ENCODE measurements at places on chromosomes 5 and 9.
A peak's percentile ranks its signal among the peaks of the same experiment; 100 is the strongest.

- DNase-seq: no peak
Measured at GRCh38 chr5:6096101-6096500, 282.2 kb downstream of the MED10 start.

DNA sequence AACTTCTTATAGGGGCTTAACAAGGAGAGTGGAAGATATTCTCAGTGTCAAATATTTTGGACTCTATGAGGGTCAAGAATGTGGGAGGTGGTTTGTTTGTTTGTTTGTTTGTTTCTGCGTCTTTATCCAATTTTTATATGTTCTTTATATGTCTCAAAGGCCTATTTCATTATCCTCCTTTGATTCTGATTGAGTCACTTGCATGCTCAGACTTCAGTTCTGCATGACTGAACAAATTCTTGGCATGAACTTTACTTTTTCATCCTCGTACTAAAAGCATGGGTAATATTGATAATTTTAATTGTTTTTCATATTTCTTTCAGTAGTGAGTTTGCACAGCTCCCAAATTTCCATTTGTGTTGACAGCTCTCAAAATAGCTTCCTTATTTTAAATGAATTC, 19.2 kb upstream of the ERBIN start:
- no peak for DNase-seq

DNA sequence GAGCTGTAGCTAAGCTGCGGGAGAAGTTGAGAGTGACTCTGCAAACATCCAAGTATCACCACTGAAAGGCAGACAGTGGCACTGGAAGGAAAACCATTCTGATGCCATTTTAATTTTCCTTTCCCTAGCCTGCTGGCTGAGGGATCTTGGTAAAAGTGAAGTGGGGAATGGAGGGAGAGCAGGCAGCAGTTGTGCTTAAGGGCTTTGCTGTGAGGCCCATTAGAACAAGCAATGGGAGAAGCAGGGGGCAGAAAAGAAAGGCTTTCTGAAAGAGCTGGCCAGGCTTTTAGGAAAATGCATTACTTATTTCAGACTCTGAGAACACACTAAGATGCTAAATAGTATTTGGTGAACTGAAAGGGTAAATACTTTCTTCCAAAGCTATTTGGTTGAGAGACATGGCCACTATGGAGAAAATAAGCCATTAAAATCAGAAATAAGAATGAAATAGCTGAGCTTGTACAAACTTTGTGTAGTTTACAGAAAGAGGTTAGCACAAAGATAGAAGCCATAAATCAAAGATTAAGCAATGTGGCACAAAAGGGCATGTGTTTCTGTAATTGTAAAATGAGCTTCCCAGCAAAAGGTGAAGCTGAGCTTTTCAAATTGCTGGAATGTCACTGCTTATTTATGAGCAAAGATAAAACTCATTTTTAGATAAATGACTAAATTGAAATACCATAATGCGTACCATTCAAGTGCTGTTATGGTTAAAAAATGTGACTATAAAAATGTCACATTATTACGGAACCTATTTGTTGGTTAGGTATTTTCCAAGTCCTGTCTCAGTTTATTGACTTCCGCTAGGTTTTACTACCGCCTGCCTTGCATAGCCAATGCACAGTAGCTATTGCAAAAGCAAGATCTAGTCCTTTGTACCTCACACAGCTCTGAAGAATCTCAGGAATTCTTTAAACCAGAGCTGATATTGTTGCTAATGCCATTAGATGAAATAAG, 20.8 kb downstream of the SNCAIP start:
- DNase-seq: no peak

- DNase-seq: no peak
Measured at GRCh38 chr5:84292788-84293653, 91.7 kb downstream of the EDIL3 start.

DNA sequence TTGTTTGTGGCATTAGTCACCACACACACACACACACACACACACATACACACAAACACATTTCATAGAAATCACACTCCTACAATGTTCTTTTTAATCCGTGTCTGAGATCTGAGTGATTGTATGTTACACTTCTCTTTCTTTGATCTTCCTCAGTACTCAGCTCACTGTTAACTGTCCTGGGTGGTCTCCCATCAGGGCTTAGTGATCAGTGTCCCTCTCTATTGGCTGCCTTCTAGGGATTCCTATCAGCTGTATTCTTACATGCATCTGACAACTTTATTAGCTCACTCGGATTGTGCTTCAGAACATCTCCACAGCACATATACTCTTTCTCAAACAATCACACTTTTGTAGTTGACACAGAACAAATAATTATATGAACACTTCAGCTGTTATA, 170.2 kb upstream of the POU5F2 start:
- DNase-seq: no peak

GRCh38 chr5:60959156-60959555, 14.2 kb downstream of the NDUFAF2 start:
- DNase-seq: no peak

DNA sequence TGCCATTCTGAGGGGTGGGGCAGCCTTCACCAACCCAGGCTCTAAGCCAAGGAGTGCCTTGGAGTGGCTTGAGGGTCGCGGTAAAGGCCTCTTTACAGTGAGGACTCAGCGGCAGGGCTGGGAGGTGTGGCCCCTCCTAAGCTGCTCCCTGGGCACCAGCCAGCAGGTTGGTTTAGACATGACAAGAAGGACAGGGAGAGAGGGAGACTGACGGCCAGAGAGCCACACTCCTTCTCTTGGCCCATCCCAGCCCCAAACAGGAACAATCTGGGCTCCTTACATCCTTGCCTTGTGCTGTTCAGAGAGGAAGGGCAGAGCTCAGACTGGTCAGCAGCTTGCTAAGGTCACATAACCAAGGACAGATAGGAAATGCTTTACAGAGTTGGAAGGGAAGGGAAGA, 94.5 kb downstream of the LMX1B start:
- DNase-seq: no peak

DNA sequence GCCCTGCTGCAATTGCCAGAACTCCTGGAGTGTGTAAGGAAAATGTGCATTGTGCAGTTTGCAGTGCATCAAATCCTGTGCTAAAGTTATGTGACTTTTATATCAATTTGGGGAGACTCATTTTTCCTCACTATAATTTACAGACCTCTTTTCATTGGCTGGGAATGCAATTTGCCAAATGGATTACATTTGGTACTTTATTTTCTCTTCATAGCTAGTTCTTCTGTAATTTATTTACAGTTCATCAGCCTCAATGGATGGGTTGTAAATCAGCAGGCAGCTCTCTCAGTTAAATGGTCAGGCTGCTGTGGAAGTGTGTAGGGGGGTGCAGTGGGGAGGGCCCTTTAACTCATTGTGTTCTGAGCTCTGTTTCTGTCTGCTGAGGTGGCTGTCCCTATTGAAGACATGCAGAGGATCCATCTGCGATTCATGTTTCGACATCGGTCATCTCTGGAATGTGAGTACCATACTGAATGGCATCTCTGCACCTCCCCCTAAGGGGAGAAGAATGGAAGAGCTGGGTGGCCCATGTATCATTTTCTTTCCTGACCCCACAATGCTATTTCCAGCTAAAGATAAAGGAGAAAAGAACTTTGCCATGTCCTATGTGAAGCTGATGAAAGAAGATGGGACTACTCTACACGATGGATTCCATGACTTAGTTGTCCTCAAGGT, 74.6 kb downstream of the DOCK2 start:
- no peak for DNase-seq

- DNase-seq: peak; percentile 15
Measured at GRCh38 chr9:115524453-115525059, 406.6 kb upstream of the TNC start.

- DNase-seq: no peak
Measured at GRCh38 chr5:142433526-142434321, 108.9 kb upstream of the SPRY4 start.

DNA sequence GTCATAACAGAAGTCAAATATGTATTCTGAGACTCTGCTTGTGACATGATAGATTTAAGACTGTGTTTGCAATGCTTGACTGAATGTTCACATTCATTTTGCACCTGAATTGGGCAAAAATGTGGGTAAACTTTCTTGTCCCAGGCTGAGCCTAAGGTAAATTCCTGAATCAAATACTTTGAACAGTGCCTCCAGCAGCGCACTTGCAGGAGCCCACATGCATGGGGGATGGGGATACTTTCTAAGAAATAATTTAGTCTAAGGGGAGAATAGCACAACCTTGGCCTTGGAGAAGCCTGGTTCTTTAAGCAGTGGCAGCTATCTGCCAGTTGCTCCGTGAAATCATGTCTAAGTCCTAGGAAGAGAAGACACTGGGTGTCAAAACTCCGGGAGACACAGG, 163.5 kb upstream of the EGFLAM start:
- no peak for DNase-seq

- no peak for DNase-seq
Measured at GRCh38 chr5:73027361-73027760, 71.5 kb downstream of the FCHO2 start.

- no peak for DNase-seq
Measured at GRCh38 chr9:77438653-77439052, 209.5 kb downstream of the GNA14 start.

DNA sequence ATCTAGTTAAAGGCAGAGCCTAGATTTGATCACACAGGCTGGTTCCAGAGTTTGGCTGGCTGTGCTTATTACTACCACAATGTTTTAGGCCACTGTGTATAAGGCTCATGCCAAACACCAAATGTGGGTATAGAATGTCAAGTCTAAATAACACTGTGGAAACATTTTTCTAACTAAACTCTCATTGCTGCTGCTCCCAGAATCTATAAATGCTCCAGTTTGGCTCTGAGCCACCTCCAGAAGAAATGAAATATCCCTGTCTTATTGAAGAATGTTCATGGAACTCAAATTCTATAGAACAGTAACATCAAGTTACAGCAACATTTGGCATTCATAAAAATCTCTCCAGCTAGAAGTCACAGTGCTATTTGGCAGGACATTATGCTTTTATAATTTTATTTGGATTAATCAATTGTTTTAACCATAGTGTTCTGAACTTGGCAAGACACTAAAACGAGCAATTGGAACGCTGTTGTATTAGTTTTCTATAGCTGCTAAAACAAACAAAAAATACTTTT, 178.1 kb upstream of the COX7C start:
- DNase-seq: no peak

DNA sequence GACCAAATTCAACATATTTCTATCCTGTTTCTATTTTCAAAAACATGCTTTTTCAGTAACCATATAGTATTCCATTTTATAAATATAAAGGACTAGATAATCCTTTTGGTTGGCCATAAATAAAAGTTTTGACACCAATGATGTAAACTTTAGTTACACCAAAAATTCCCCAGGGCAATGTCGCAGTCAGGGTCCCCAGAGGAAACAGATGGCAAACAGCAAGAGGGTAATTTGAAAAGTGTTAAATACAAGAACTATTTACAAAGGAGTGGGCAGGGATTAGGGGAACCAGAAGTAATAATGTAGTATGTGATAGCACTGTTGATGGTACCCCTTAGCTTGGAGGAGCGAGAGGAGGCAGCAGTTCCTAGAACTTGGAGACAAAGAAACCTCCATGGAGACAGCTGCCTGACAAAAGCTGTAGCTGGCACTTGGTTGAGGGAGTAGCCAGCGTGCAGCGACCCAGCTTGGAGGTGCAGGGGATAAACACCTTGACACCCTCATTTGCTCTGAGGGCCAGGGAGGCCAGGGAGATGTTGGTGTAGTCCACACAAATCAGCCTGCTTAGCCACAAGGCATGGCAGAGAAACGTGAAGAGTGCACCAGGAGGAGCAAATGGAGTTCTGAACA, 18.3 kb upstream of the MSANTD3 start:
- no peak for DNase-seq

DNA sequence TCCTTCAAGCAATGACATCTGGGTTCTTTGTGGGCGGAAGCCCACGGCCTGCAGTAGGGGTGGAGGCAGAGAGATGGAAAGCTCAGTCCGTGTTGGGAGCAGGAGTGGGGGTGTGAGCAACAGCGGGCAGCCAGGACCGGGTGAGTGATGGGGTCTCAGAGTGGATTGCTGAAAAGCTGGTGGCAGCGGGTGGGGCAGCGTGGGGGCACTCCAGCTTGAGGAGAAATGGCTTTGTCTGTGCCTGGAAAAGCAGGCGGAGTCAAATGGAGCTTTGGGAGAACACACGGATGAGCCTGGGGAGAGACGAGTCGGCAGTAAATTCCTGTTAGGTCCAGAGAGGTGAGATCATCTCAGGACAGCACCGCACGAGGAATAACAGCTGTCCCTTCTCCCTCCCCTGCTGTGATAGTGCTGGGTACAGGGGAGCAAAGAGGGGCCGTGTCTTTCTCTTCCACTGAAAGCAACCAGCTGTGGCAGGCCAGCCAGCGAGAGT, 42.1 kb downstream of the CACNA1B start:
- DNase-seq: no peak

GRCh38 chr9:134850611-134851010, 30.0 kb upstream of the FCN2 start:
- no peak for DNase-seq

DNA sequence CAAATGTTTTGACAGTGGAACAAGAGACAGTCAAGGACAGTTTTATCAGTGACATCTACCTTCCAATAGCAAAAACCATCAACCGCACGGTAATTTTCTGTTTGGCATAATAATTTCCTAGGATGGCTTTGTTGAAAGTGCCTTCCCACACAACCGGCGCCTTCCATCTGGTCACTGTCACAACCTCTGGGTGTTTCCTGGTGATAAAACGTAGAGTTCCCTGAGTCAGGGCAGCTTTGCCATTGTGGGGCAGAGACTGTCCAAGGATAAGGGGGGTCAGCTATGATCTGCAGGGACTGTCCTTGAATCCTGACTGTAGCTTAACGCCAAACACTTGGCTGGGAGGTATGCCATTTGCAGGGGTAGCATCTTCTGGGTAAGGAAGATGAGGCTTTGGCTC, 47.6 kb downstream of the GGTA1 start:
- no peak for DNase-seq

DNA sequence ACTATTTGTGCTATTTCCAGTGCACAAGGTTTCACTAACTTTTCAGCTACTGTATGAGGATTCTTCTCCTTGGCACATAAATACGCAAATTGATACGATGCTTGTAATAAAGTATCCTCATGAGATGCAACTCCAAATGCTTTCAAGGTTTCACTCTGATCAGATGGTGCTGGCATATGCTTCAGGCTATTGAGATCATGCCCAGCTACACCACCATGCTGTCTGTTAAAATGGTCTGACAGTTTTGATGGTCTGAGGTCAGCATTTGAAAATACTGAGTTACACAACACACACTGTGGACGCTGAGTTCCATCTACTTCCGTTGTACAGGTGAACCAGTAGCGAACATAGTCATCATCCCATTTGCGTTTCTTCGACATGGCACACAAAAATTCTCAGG, 4.7 kb downstream of the FAM200C start:
- no peak for DNase-seq
